ENCODE measurements at places on chromosomes 7 and 10. TPM values are rescaled to one million over a fixed set of nuclear protein-coding genes. Genes with fewer than 3 reads are reported as not detected.

DNA sequence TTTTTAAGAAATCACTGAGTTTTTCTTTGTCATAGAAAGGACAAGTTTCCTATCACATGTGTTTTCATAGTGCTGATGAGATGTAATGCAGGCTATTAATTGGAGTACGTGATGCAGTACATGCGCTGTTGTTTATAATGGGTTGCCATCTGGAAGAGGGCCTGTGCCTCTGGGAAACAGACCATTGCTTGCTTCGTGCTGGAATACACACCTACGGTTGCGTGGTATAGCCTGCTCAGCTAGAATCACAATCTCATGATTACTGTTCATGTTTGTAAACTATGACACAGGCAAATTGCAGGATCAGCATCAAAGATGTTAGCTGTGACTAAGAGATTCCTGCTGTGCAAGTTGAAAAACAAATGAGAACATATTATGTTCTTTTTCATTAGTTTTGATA is 107.2 kb upstream of the STEAP1B start:
- no peak for DNase-seq

DNA sequence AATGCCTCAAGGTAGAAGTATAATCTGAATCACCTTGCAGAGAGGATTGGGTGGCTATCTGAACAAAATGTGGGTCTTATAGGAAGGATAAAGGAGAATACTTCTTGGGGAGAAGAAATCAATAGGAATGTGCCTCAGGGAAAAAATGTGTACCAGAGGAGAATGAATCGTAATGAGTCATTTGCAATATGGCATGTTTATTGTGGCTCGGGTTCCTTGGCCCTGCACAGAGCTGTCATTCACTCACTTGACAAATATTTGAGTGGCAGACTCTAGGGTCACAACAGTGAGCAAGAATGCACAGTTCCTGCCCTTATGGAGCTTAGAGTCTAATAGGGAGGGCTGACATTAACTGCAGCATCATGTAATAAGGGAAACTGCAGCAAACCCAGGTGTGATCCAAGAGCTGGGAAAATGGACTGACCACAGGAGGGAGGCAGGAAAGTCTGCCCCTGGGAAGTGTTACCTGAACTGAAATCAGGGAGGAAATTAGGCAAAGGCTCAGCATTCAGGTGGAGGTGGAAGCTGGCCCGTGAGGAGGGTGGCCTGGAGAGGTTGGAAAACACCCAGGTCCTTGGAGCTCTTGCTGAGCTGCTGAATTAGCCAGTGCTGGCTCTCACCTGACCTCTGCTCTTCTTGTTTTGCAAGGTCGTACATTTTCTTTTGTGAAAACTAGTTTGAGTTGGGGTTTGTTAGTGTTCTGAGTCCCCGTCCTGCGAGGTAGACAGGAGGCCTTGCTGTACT is 203.9 kb downstream of the FRMD4A start:
- no peak for DNase-seq

- peak; percentile 64 for DNase-seq
Measured at GRCh38 chr10:101041252-101041761, 10.3 kb downstream of the SFXN3 start.

GRCh38 chr10:24415455-24416125 is 206.7 kb downstream of the KIAA1217 start:
- DNase-seq, result no peak

DNA sequence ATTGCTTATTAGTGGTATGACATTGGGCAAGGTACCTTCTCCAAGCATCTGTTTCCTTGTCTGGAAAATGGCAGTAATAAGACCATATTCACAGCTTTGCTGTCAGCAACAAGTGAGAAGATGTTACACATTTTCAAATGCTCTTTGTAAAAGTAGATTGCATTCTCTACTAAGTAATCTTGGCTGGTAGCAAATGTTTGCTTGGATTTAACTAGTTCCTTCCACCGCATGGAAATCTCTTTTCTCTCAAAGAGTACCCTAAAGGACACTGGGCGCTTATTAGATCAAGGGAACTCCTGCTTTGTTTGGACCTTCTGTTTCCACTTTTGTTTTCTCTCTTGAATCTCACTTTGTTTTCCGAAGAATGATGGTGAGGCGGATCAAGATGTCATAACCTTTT is 185.2 kb upstream of the BMPER start:
- DNase-seq, result no peak

GRCh38 chr7:5439572-5440496 is 16.2 kb upstream of the TNRC18 start:
- DNase-seq, result no peak

- no peak for DNase-seq
Measured at GRCh38 chr10:97640868-97641811, 669 bp downstream of the PI4K2A start.

GRCh38 chr10:30765616-30766015 is 136.1 kb upstream of the LYZL2 start:
- DNase-seq, result no peak

DNA sequence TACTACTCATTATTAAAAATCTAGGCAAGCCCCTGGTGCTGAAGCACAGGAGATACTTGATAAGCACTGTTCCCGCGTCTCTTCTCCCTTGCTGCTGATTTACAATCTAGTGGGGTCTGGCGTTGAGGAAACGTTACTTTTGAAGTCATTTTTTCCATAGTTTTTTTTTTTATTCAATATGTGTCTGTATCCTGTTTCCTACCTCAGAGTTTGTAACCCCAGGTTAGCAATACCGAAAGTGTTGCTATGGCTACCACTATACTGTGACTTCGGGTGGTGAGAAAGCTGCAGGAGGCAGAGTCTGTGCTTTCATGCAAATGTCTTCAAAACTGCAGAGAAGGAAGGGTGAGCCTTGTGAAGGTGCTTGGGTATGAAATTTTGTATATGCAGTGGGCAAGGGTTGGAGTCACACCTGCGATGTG is 458.8 kb upstream of the GHITM start:
- no peak for DNase-seq

- no peak for DNase-seq
Measured at GRCh38 chr7:26993816-26994810, 101.7 kb downstream of the HOXA1 start.

GRCh38 chr7:90432752-90433151 is 29.5 kb downstream of the CLDN12 start:
- no peak for DNase-seq

GRCh38 chr10:86292462-86293395 is 73.9 kb downstream of the GRID1 start:
- no peak for DNase-seq

- no peak for DNase-seq
Measured at GRCh38 chr7:12648704-12649261, 38.6 kb upstream of the ARL4A start.

GRCh38 chr7:99368750-99369389 is 5.7 kb upstream of the ARPC1B start:
- no peak for DNase-seq

GRCh38 chr10:130020651-130021382 is 56.7 kb upstream of the EBF3 start:
- DNase-seq, result no peak

DNA sequence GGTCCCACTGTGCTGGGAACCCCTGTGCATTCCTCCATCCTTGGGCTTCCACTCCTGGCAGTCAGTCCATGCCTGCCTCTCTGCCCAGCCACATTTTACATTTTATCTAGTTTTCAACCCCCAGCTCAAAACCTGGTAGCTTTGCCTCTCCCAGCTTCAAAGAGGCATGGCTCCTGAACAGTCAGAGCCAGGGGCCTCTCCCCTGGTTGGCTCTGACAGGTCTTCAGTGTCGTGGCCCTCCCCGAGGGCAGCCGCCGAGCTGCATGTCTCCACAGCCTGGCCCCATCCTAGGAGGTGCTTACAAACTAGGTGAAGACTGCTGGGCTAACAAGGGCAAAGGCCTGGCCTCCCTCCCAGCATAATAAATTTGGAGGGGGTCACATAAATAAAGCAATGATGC is 14.8 kb downstream of the COBL start:
- DNase-seq, result no peak

The SUN3 gene
- total RNA-seq, result not detected

The SPDYE5 gene
- not detected for total RNA-seq

The SPACDR gene
- 3.5 TPM for total RNA-seq

The HOGA1 gene
- total RNA-seq, result not detected

The WNT8B gene
- total RNA-seq, result 0.91 TPM

The ADARB2 gene
- total RNA-seq, result 0.28 TPM

The RBP4 gene
- total RNA-seq, result not detected

The SLC13A1 gene
- total RNA-seq, result not detected

The XRCC2 gene
- 10.9 TPM for total RNA-seq

The TRDMT1 gene
- total RNA-seq, result 15.3 TPM

The VPS50 gene
- total RNA-seq, result 22.6 TPM
